ENCODE measurements at places on chromosomes 7 and 10.

DNA sequence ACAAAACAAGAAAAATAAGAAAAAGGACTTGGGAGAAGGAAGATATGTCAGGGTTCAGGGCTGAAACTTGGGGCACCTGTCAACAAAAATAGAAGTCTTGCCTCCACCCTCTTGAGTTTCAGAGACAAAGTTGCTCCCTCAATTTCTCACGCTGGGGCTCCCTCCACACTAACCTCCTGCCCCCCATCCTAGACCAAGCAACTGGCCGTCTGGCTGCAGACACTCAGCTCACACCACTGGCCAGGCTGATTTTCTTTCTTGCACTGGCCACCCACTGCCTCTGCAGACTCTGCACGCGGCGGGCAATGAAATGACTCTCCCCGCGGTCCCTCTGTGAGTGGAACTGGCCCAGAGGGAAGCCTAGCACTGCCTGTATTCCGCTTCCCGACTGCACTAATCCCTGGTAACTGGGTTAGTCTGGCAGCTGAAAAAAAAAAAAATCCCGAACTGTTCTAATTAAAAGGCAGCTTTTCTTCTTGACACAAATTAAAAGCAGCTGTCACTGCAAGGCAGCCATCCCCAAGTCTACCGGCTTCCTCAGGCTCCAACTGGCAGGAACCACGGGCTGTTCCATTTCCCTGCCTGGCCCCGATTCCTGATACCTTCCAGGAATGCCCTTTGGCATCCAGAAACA lies 83.5 kb downstream of the SPDYE5 start:
- DNase-seq, result no peak

DNA sequence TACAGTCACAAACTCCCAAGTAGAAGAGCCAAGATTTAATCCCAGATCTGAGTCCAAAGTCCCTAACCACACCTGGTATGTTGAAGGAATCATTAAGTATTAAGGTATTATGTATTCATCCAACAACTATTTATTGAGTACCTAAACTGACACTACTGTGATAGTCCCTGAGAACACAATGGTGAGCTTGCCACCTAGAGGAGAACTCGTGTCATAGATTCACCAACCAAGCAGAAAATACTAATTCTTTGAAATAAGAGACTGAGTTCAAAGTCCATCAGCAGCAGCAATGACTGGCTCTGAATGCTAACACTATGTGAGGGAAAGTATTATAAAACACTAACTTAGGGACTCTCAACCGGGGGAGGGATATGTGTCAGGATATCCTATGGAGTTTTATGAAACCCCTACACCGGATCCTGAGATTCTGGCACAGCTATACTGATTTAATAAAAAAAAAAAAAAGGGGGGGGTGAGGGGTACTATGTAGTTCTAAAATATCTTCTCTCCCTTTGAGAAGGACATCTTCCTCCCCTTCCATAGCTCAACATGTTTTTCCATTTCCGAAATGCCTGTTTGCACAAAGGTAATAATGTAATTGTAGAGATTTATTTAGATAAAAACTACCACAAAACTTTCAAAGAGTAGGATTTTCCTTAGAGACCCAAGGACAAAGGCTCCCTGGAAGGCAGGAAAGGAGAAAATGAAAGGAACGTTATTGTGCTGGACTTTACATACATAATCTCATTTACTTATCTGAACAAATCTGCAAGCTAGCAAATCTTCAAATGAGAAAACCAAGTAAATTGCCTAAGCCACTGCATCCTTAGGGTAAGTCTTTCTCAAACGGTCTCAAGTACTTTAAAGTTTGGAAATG lies 1.6 kb downstream of the NCOA4 start:
- peak; percentile 18 for DNase-seq

DNA sequence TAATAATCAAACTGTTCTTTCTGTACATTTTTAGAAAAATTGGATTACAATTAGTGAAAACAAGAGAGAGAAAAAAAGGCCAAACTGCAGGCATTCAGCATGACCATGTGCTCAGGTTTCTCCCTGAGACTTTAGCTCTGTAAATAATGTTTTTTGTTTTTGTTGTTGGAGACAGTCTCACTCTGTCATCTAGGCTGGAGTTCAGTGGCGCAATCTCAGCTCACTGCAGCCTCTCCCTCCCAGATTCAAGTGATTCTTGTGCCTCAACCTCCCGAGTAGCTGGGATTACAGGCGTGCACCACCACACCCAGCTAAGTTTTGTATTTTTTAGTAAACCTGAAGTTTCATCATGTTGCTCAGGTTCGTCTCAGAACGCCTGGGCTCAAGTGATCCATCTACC lies 23.0 kb downstream of the BZW2 start:
- no peak for DNase-seq

DNA sequence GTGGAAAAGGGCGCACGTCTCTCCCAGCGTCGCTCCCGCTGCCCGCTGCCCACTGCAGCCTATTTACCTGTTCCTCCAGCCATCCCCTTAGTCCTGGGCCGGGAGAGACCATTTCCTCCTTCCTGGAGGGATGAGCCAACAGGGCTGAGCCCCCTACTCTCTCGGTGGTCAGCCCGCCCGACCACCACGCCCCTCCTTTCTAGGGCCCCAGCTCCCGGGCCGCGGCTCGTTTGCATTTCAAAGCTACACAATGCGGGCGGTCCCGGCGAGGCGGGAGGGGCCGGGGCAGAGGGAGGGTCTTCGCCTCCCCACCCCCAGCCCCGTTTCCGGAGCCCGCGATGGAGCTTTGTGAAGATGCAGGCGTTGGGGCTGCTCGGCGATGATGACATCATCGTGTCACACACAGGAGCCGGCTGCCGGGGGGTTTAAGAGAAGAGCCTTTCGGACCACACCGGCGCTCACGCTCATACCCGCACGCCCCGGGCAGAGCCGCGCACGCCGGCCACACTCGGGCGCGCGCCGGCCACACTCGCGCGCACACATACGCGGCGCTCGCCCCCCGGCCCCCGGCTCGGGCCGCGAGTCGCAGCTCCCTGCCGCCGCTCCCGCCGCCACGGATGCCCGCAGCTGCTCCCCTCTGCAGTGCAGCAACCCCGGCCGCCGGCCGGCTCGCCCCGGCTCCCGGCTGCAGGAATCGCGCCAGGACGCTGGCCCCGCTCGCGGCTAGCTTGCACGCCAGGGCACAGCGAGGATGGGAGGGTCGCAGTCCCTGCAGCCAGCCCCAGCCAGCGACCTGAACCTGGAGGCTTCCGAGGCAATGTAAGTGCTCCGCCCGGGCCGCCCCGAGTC lies 107.7 kb upstream of the BTBD16 start:
- DNase-seq, result no peak

- DNase-seq, result no peak
Observed at GRCh38 chr10:25758041-25758457, 176.0 kb upstream of the MYO3A start.

GRCh38 chr7:122790591-122790990 lies 87.9 kb upstream of the RNF148 start:
- DNase-seq, result no peak

GRCh38 chr7:6106140-6106904 lies 75.1 kb downstream of the ANKRD61 start:
- no peak for DNase-seq

GRCh38 chr10:122057841-122058413 lies 69.0 kb downstream of the TACC2 start:
- DNase-seq, result no peak

GRCh38 chr7:134552105-134552504 lies 3.2 kb downstream of the AKR1B15 start:
- no peak for DNase-seq

- DNase-seq, result no peak
Observed at GRCh38 chr7:128323040-128323439, 20.7 kb downstream of the RBM28 start.

DNA sequence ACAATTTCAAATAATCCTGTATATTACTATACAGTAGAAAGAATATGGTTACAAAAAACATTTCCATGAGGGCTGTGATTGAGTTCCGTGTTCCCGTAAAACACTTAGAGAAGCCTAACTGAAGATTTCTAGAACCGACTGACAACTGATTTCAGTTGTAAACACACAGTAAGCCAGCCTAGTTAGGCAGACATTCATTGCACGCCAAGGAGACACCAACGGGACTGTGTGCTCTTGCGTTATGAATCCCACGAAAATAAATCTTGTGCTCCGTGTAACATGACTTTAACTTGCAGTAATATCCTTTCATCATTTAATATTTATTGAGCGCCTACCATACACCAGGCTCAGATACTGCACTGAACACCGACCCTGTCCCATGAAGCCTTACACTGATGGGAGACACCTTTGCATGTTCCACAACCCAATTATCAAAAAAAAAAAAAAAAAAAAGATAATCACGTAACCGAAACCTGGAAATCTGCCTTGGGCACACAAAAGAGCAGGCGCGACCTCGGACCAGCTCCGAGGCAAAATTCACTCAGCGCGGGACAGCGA lies 420 bp upstream of the KLHL7 start:
- DNase-seq, result peak; percentile 5

DNA sequence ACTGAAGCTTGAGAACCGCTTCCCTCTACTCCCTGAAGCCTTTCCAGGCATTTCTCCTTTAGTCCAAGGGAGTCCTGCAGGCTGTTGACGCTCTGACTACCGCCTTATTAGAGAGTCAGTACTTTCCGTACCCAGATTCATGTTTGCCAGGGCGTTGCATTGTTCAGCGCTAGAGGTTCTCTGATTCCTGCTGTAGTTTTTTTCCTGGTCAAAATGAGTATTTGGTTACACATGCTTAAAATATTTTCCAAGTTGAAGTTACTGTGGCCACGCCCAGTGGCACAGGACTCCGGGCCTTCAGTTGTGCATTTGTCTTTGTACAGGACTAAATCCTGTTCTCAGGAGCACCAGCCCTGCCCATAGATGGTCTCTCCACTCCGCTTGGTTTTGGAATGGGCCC lies 7.9 kb downstream of the MTURN start:
- DNase-seq, result no peak

GRCh38 chr10:14812271-14812670 lies 25.6 kb downstream of the CDNF start:
- DNase-seq, result no peak

DNA sequence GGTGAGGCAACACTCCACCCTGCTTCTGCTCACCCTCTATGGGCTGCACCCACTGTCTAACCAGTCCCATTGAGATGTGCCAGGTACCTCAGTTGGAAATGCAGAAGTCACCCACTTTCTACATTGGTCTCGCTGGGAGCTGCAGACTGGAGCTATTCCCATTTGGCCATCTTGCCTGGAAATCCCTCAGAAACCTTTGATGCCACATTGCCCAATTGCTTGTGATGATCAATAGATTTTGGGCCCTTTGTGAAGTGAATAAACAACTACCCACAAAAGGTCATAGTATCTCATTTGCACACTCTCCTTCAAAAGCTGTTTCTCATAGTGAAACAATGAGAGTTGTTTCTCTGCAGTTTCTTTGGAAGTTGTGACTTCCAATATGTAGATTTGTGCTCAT lies 742.9 kb downstream of the INHBA start:
- no peak for DNase-seq

- no peak for DNase-seq
Observed at GRCh38 chr10:33153968-33154327, 180.5 kb downstream of the NRP1 start.

- no peak for DNase-seq
Observed at GRCh38 chr10:82211346-82211745, 336.4 kb downstream of the NRG3 start.

GRCh38 chr10:122301055-122301810 lies 30.1 kb downstream of the BTBD16 start:
- DNase-seq, result no peak

DNA sequence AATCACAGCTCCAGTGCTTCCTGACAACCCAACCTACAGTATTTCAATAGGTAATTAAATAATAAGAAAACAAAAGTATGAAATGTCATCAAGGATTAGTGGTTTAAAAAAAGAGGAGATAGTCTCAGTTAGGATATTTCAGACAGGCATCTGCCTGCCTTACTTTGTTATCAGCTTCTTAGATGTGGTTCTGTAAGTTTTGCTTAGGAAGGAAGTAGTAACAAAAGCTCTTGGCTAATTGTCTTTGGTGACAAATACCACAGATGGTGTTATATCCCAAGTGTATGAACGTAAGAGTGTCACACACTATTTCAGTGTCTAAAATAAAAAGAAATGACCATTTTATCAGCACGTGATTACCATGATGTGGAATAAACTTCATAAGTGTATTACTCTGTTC lies 9.8 kb upstream of the ACTA2 start:
- no peak for DNase-seq

GRCh38 chr10:69007260-69007659 lies 18.7 kb downstream of the KIFBP start:
- no peak for DNase-seq

DNA sequence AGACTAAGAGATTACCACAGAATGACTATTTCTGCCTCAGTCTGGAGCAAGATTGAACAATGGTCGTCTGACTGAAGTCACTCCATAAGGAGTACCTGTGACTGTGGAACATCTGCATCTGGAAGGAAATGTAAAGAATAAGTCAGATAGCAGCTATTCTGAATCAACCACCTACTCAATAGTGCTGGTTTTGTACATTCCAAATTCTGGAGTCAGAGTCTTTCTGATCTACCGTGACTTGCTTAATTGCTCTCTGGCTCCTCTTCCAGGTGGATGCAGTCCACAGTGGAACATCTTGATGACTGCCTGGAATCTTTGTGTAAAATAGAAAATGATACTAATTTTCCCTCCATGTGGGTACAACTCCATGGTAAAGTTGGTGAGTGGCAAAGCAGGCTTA lies 156.3 kb upstream of the SEMA3C start:
- DNase-seq, result no peak

DNA sequence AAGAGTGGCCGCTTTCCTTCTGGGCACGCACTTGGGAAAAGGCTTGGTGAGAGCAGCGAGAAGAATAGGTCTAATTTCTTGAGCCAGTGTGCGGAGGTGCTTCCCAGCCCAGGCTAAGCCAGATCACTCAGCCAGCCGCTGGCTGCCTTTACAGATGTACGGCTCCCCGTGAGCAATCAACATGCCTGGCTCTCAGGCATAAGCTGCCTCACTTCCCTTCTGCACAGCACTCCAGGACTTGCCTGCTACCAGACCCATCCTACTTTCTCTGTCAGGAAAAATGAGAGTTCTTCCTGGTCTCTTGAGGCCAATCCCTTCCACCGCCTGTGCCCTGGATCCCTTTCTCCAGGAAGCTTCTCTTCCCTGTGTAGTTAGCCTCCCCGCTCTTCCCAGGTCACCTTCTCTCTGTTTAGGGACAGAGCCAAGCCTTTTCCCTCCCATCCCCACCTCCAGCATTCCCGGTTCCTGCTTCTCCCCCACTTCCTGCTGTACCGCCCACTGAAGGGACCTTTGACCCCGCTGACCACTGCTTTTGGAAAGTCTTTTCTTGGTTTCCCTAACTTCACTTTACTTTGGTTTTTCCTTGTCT lies 1.1 kb upstream of the ACTR3C start:
- no peak for DNase-seq

DNA sequence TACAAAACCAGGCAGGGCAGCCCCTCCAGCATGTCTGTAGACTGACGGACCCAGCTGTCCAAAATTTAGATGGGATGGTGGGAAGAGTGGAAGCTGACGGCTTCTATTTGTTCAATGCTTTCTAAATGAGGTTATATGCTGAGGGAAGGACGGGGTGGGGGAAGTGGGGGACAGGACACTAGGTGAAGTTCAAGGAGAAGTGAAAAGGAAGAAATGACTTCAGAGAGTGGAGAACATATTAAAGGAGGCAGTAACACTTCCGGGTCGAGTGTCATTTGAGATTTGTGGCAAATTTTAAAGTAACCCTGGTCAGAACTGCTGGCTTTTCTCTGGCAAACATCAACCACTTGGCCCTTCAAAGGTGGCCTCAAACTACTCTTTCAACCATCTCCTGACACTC lies 9.4 kb downstream of the PIP4K2A start:
- DNase-seq, result no peak

- no peak for DNase-seq
Observed at GRCh38 chr10:50610368-50610767, 13.4 kb downstream of the SGMS1 start.

GRCh38 chr10:112775381-112775780 lies 174.7 kb upstream of the TCF7L2 start:
- DNase-seq, result no peak
